ENCODE measurements at places on chromosomes 13 and 19. TPM values are rescaled to one million over a fixed set of nuclear protein-coding genes. Genes with fewer than 3 reads are reported as not detected.

COL4A2 gene
- polyA plus RNA-seq, result not detected

ZNF208 gene
- polyA plus RNA-seq, result 0.47 TPM

CEBPA gene
- 1.2 TPM for polyA plus RNA-seq

GNG7 gene
- polyA plus RNA-seq, result 1.2 TPM

GRCh38 chr19:35118268-35119020, 2.8 kb downstream of the FXYD3 start:
- H3K4me1 ChIP-seq, result peaks cover 6% of the 10 kb centered on the region
- no peak for DNase-seq
- H3K4me3 ChIP-seq, result no peak overlapping the region

DNA sequence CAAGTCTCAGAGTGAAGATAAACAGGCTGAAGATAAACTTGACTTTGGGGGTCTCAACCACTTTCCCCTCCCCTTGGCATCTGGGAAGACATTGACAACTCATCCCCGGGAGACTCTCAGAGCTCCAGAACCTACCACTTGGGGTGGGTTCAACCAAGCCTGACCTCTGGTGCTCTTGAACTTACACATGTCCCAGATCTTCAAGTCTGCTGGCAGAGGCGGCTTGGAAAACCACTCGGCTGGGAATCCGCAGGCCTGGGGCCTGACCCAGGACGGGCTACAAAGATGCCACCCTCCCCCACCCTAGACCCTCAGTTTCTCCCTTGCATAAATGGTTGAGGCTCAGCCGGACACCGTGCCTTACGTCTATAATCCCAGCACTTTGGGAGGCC, 512 bp downstream of the LRRC8E start:
- peaks cover 3% of the 10 kb centered on the region for H3K27me3 ChIP-seq
- no peak overlapping the region for H3K4me3 ChIP-seq
- H3K27ac ChIP-seq, result no peak overlapping the region
- no peak for DNase-seq

- H3K27ac ChIP-seq, result no peak overlapping the region
- no peak overlapping the region for H3K4me3 ChIP-seq
- no peaks in the 10 kb centered on the region for H3K4me1 ChIP-seq
- H3K36me3 ChIP-seq, result no peaks in the 10 kb centered on the region
- H3K27me3 ChIP-seq, result no peaks in the 10 kb centered on the region
These were observed 271.7 kb upstream of the EDNRB start for GRCh38 chr13:78190296-78190695.
